ENCODE measurements at places on chromosomes 16 and 17. TPM values are rescaled to one million over a fixed set of nuclear protein-coding genes. Genes with fewer than 3 reads are reported as not detected.

The APOH gene
- 0.27 TPM for total RNA-seq

The WWP2 gene
- 62.3 TPM for total RNA-seq

DNA sequence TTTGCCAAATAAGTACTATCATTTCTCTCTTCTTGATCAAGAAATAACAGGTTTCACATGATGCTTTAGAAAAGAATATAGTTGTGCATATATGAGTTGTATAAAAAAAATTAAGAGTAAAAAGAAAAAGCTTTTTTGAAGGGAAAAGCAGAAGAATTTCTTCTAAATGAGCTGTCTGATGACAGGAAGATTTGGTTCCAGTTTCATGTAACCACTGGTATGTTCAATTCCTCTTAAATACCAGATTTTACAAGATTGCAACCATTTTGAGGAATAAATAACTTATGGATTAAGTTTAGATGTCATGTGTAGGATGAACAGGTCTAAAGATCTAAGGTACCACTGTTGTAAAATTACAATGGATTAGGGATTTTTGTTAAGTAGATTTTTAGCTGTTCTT, 45.0 kb downstream of the VMP1 start:
- DNase-seq = no peak

The CLEC3A gene
- total RNA-seq = not detected

- no peak for DNase-seq
Measured at GRCh38 chr17:40659911-40660310, 5.1 kb downstream of the KRT222 start.

DNA sequence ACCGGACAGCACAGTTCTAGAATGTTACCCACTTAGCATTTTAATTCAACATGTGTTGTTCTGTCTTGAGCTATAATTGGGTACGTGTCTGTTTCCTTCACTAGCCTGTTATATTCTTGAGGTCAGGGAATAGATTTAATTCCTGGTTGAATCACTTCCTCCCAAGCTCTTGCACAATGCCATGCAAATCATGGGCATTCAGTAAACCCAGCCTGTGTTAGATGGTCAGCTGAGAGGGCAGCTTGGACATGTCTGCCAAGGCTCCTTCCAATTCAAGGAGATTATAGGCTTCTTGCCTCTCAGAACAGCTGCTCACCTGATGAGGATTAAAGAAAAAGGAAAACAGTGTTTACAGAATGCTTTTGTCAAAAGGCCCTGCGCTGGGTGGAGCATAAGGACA, 12.6 kb downstream of the C1QTNF1 start:
- no peak for DNase-seq

The OMG gene
- total RNA-seq = not detected

The TBC1D16 gene
- 87.9 TPM for total RNA-seq

The PITPNC1 gene
- total RNA-seq = 38.4 TPM

GRCh38 chr17:35188111-35188510, 6.1 kb downstream of the SLC35G3 start:
- no peak for DNase-seq

DNA sequence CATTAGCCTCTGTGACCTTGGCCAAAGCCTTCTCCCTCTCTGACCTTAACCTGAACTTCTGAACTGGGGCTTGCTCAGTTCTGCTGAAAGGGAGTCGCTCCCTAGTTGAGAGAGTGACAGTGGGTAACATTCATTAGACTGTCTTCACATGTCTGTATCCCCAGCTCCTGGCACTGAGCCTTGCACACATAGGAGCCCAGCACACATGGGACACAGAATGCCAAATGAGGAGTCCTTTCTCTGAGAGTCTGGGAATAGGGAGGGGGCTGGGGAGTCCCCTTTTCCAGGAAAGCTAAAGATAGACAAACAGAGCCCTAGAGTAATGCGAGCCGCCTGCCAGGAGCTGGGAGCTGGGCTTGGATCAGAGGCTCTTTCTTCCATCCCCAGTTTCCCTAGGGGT, 2.5 kb downstream of the TAC4 start:
- DNase-seq = no peak

- DNase-seq = no peak
Measured at GRCh38 chr17:13749891-13750235, 148.1 kb upstream of the HS3ST3A1 start.

The CUEDC1 gene
- 30.8 TPM for total RNA-seq

The CDRT4 gene
- total RNA-seq = 27.0 TPM

The TMEM88 gene
- total RNA-seq = 11.3 TPM

- DNase-seq = no peak
Measured at GRCh38 chr16:77093309-77093708, 97.7 kb upstream of the MON1B start.

- no peak for DNase-seq
Measured at GRCh38 chr17:66711881-66712321, 123.0 kb upstream of the CACNG5 start.

- no peak for DNase-seq
Measured at GRCh38 chr17:65156185-65156834, 19.1 kb downstream of the RGS9 start.

GRCh38 chr16:9970796-9971195, 211.4 kb downstream of the GRIN2A start:
- no peak for DNase-seq

GRCh38 chr16:70738083-70738977, 52.5 kb upstream of the MTSS2 start:
- DNase-seq = no peak

- DNase-seq = no peak
Measured at GRCh38 chr17:62627904-62628633, 599 bp downstream of the MRC2 start.

DNA sequence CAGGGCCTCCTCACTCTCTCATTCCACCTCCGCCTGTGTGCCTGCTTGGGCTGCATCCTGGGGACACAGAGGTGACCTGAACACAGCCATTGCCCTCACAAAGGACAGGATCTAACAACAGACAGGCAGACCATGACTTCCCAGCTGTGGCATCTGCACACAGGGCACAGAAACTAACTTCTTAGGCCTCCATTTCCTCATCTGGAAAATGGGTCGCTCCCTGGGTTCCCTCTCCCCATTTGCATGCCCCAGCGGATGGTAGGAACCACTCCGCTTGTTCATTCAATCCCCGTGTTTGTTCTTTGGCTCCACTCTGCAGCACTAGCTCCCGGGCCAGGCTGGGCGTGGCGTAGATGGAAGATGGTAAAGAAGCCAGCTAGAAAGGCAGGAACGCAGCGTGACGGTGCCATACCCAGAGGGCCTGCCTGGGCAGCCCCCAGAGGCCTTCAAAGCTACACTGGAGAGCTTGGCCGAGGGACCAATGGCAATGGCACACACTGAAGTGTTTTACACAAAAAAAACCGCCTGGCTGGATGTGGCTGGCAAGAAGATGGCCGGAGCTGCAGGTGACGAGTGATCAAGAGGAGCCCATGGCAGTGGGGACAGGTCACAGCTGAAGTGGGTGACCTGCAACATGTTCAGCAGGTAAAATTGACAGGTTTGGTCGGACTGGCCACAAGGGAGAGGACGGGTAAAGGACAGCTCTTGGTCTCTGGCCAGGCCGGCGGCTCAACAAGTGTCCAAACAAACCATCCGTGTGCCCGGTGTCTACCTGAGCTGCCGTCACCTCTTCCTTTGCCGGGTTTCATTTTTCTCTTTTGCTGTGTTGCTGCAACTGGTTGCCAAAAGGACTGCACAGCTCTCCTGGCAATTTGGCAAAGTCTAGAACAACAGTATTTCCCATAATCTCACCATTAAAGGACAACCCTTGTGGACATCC, 66.9 kb downstream of the SOCS1 start:
- DNase-seq = no peak

The HYDIN gene
- total RNA-seq = 25.7 TPM

All from progenitor cell of endocrine pancreas (in vitro differentiated cells).